Tongue (tissue), 3 donors: ENCODE measurements at places on chromosomes 1 and 21.

- DNase-seq = no peak
These were observed 21.2 kb upstream of the NUF2 start for GRCh38 chr1:163300568-163300967.

- DNase-seq = no peak
These were observed 55.3 kb upstream of the AK4 start for GRCh38 chr1:65092691-65093090.

- DNase-seq = no peak
These were observed 28.6 kb upstream of the PARP1 start for GRCh38 chr1:226436472-226436854.

DNA sequence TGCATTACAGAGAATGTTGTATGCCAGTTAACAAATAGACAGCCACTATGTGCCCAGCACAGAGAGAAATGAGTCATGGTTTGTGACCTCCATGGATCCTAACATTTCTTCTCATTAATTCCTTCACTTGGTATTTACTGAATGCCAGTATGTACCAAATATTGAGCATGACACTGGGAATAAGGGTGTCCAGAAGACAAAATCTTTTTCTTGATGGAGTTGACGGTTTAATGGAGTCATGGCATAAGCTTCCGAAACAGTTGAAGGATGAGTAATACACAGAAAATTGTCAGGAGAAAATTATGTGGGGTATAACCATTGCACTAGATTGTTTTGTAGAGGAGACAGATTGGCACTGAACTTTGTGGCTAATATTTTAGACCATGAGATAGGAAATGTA is 36.9 kb downstream of the PTGFR start:
- no peak for DNase-seq

- no peak for DNase-seq
These were observed 20.0 kb upstream of the TTC34 start for GRCh38 chr1:2821373-2821955.
